ENCODE measurements at places on chromosomes 12 and 14. TPM values are rescaled to one million over a fixed set of nuclear protein-coding genes. Genes with fewer than 3 reads are reported as not detected.

OSBPL8 gene
- 73.1 TPM for total RNA-seq

ADGRD1 gene
- 12.3 TPM for total RNA-seq

HNF1A gene
- total RNA-seq: not detected

TTC6 gene
- total RNA-seq: 0.93 TPM

DHRS2 gene
- total RNA-seq: 0.21 TPM

C3AR1 gene
- total RNA-seq: 2.0 TPM

TAS2R8 gene
- not detected for total RNA-seq

LRRC10 gene
- not detected for total RNA-seq

ANKRD33 gene
- total RNA-seq: not detected

NR2C1 gene
- 81.1 TPM for total RNA-seq

CLEC2A gene
- total RNA-seq: 57.4 TPM

PLA2G1B gene
- total RNA-seq: not detected

C12orf54 gene
- not detected for total RNA-seq

NDUFB1 gene
- total RNA-seq: 140 TPM

PPTC7 gene
- 24.6 TPM for total RNA-seq

EIF4B gene
- 484 TPM for total RNA-seq

RD3L gene
- not detected for total RNA-seq

DNAJC22 gene
- total RNA-seq: 0.83 TPM

GPR135 gene
- total RNA-seq: 1.7 TPM

AGAP2 gene
- total RNA-seq: 0.45 TPM

GALNT8 gene
- total RNA-seq: 0.72 TPM

DNAH10 gene
- 0.13 TPM for total RNA-seq

SLC22A17 gene
- total RNA-seq: 67.6 TPM

RND1 gene
- total RNA-seq: 0.40 TPM

OAS2 gene
- total RNA-seq: 2.6 TPM

PWP1 gene
- total RNA-seq: 50.7 TPM

SLC35F4 gene
- total RNA-seq: not detected

ZBTB42 gene
- 8.6 TPM for total RNA-seq

ENO2 gene
- 4.8 TPM for total RNA-seq

L3HYPDH gene
- total RNA-seq: 21.8 TPM

IFNG-AS1 gene
- total RNA-seq: not detected

CAPZA3 gene
- total RNA-seq: not detected

PAPLN gene
- total RNA-seq: 44.9 TPM

SERPINA1 gene
- total RNA-seq: 62.4 TPM

ETFBKMT gene
- total RNA-seq: 4.0 TPM

RNASE1 gene
- total RNA-seq: 97.1 TPM

RFX4 gene
- total RNA-seq: not detected

AICDA gene
- total RNA-seq: not detected

KRT79 gene
- 48.8 TPM for total RNA-seq

LTA4H gene
- total RNA-seq: 80.9 TPM

ADAMTS20 gene
- total RNA-seq: not detected

PLD4 gene
- total RNA-seq: 0.16 TPM

TSPAN8 gene
- 8.3 TPM for total RNA-seq

GPR84 gene
- 0.52 TPM for total RNA-seq

WIF1 gene
- total RNA-seq: 0.34 TPM

FERMT2 gene
- total RNA-seq: 16.2 TPM

SLC25A21 gene
- not detected for total RNA-seq

FGF23 gene
- not detected for total RNA-seq

PPP4R4 gene
- 1.2 TPM for total RNA-seq

VCPKMT gene
- total RNA-seq: 12.2 TPM

FAM181A gene
- total RNA-seq: not detected

OR2AP1 gene
- not detected for total RNA-seq

C14orf180 gene
- 0.30 TPM for total RNA-seq

Data from suprapubic skin (tissue), 4 donors.